ENCODE measurements at places on chromosomes 12 and 14. TPM values are rescaled to one million over a fixed set of nuclear protein-coding genes. Genes with fewer than 3 reads are reported as not detected.

DNA sequence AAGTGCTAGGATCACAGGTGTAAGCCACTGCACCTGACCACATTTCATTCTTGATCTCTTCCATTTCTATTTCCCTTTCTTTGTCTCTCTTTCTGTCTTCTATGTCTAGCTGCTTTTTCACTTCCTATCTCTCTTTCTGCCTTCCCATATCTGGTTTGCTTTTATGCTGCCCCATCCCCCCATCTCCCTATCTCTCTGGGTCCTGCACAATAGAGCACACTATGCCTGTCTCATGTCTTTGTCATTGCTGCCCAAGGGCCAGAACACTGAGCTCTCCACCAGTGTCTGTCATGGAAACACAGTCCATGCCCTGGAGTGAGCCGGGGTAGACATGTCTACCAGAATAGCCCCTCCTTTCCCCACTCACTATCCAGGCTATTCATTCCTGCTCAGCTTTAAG, 12.3 kb upstream of the RARG start:
- no peak for DNase-seq

DNA sequence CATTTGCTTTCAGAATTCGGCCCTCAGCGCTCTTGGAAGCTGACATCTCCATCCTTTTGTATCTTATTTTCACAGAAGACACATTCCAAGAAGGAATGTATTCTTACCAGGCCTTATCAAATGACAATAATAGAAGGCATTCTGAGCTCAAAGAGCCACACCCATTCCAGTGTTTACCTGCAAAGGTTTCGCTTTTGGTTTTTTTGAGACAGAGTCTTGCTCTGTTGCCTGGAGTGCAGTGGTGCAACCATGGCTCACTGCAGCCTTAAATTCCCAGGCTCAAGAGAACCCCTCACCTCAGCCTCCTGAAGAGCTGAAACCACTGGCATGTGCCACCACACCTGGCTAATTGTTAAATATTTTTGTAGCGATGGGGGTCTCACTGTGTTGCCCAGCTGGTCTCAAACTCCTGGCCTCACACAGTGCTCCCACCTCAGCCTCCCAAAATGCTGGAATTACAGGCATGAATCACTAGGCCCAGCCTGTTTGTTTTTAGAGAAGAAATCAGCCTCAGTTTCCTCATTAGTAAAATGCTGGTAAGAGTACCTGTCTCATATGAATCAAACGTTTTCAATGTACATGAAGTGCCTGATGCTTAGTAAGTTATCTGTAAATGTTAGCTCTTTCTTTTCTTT, 69.2 kb downstream of the SLC6A12 start:
- no peak for DNase-seq

DNA sequence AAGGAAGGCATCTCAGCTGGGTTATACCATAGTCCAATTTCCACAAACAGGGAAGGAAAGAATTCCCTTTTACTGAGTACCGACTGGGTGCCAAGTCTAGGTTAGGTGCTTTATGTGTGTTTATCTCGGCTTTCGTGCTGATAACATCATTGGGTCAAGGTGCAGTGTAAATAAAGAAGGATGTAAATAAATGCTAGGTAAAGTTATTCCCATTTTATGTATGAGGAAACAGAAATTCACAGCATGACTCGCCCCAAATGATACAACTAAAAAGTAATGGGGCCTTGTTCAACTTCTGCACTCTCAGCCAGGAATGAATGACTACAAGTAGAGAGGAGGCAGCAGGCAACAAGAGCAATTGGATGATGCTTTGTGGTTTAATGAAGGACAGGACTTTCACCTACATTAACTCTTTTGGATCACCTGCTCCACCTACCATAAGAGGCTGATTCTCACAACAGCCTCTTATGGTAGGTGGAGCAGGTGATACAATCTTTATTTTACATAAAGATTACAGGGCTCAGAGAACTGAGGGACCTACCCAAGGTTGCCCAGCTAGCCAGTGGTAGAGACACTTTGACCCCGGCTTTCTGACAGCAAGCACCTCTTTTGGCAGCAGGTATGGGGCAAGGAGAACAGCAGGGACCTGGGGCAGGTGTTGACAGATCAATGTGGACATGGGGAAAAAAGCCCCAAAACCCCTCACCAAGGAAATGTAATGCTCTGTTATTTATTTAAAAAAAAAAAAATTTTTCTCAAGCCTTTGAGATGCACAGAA, 213.4 kb upstream of the NUDT4 start:
- DNase-seq: no peak

- DNase-seq: no peak
Observed at GRCh38 chr14:44663136-44663535, 156.1 kb upstream of the FSCB start.

GRCh38 chr12:103881261-103881660, 40.2 kb upstream of the NT5DC3 start:
- DNase-seq: no peak

- no peak for DNase-seq
Observed at GRCh38 chr12:18970603-18971002, 158.9 kb upstream of the PLEKHA5 start.

DNA sequence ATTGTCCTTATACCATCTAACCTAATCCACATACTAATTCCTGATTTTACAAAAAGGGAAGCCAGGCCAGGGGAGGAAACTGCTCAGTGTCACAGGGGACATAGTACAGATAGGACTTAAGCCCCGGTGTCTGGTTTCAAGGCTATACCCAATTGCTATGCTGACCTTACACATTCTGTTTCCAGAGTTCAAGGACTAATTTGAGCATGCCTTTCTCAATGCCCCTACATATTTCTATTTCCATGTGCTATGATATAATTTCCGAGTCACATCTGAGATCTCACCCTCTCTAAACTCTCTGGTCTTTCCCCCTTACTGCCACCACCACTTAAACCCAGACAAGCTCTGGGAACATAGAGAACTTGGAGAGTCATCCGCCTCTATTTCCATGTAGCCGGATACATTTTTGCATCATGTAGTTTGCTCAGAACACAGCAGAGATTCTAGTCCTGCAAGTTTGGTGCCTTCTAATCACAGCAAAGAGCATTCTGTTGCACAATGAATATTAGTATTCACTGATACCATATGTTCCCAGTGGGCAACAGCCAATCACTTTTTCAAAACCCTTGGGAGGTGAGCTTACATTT, 34.2 kb downstream of the PPM1H start:
- DNase-seq: no peak

GRCh38 chr12:45350861-45351260, 135.0 kb downstream of the ANO6 start:
- DNase-seq: no peak

DNA sequence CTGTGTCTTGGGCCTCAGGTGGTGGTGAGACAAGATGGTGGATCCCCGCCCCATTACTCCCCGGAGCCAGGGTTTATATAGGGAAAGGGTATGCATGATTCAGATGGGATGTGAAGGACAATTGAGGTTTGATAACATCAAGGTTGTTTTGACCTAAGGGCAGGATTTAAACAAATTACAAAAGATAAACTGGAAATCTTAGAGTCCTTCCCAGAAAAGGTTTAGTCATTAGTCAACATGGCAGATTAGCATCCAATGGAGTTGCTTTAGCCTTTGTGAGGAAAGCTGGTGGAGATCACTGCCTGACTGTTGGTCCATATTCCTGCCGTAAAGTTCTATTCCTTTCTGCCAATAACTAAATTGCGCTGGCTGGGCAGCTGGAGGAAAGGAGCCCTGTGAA, 15.6 kb upstream of the FRMD6 start:
- DNase-seq: no peak

GRCh38 chr14:93629643-93630042, 158.6 kb downstream of the PRIMA1 start:
- DNase-seq: no peak

- DNase-seq: no peak
Observed at GRCh38 chr14:94304243-94304642, 11.2 kb upstream of the SERPINA10 start.

DNA sequence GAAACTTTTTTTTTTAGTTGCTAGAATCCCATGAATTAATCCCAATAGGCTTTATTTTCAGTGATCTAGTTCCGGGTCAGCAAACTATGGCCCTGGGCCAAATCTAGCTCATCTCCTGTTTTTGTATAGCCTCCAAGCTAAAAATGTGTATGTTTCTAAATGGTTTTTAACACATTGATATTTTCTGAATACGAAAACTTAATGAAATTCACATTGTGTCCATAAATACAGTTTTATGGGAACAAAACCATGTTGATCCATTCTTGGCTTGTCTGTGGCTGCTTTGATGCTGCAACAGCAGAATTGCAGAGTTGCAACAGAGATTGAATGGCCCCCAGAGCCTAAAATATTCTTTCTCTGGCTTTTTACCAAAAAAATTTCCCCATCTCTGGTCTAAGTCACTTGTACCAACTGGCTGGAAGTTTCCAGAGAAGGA, 47.5 kb downstream of the ZNF664 start:
- DNase-seq: no peak

DNA sequence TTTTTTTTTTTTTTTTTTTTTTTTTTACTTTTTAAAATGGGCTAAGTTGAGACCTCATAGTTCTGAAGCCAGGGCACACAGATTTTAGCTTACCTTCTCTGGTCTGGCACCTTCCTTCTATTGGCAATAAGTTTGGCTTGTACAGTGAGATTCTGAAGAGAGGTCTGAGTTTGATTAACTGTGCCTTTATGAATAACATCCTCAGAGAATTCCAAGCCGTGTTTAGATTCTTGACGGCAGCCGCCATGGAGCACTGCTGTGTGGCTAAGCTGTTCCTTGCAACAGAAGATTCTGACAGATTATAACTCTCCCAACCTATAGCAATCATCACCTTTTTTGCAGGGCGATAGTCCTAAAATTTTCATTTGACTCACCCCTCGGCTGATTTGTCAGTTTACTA, 354.9 kb upstream of the FAR2 start:
- DNase-seq: peak; percentile 43

DNA sequence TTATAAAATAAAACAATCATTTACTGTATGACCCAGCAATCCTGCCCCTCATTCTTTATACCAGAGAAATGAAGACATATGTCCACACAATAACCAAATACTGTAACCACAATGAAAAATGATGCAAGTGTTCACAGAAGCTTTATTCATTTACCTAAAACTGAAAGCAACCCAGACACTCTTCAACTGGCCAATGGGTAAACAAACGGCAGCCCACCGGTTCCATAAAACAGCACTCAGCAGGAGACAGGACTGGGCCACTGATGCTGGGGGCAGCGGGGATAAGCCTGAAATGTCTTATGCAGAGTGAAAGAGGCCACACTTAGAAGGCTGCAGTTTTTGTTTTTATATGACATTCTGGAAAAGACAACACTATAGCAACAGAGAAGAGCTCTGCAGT, 15.1 kb downstream of the DDX51 start:
- no peak for DNase-seq

DNA sequence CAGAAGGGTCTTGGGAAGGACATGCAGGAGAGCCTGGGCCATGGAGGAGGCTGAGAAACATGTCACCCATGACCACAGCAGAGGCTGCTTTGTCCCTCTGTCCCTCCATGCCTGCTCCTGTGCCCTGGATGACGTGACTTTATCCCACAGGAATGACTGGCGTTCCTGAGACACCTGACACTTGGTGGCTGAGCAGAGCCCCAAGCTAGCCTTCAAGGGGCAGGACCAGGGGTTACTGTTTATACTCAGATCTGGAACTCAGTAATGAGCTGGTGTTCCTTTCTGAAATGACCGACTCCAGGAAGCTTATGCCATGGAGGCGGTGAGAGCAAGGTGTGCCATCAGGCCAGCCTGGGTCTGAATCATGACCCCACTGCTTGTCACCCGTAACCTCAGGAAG, 44.2 kb downstream of the ZFP36L1 start:
- DNase-seq: no peak

DNA sequence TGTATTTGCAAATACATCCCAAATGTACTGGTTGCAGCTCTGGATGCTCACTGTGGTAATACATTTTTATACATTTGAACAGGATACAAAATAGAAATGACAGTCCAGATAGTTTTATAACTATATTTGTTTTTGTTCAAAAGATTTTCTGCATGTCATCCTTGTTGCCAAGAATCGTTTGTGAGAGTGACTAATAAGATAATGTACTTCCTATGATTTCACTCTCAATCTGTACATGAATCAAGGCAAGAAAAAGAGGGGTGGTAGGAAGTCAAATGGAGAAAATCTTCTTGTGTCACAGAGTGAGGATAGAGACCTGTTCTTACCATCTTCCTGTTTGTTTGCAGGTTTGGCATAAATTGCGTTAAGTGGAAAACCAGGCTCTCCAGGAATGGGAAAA, 13.9 kb downstream of the ARPC3 start:
- no peak for DNase-seq

GRCh38 chr14:89251061-89251460, 166.0 kb downstream of the FOXN3 start:
- DNase-seq: no peak

DNA sequence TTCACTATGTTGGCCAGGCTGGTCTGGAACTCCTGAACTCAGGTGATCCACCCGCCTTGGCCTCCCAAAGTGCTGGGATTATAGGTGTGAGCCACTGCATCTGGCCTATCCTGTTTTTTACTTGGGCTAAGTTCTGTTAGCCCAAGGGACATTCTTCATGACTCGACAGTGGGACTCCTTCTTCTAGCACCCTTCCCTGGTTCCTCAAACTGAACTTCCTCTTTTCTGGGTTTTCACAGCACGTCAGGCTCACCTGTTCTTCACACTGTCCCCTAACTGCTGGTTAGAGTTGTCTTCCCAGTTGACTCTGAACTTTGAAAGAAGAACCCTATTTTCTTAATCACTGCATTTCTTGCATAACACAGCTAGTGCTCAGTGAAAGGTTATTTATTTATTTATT, 22.5 kb downstream of the CABP1 start:
- DNase-seq: no peak

DNA sequence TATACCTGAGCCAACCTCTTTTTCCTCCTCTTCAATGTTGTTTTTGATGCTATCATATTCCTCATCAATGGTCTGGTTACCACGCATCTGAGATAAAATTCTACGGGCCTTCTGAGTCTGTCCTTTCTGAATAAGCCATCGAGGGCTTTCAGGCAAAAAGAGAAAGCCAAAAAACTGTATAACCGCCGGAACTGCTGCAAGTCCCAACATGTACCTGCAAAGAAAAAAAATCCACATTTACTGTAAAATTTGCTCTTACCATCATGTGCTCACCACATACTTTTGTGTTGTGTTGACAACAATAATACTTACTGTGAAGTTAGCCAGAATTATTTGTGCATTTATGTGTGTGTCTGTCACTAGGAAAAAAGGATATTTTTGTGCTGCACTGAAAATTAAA, 77.6 kb downstream of the SLC2A13 start:
- DNase-seq: no peak

DNA sequence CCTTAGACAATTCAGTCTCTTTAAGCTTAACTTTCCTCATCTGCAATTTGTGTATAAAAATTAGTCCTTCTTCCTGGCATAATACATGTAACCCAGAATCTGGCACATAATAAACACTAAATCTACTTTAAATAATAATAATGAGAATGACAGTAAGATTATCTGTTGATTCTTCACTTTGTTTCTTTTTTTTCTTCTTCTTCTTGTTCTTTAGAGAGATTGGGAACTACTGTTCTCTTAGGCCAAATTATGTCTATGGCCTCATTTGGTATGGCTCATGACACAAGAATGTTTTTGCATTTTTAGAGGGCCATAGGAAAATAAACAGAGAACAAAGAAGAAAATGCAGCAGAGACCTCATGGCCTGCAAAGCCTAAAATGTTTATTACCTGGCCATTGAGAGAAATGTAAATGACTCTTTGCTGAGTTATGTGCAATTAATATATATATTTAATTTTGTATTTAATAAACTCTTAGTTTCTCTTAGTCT, 275.8 kb downstream of the SLC6A15 start:
- DNase-seq: no peak

SIX1 gene
- 24.1 TPM for total RNA-seq

PAX9 gene
- 0.79 TPM for total RNA-seq

SERPINA10 gene
- not detected for total RNA-seq

MAP1LC3B2 gene
- total RNA-seq: 1.8 TPM

SYT10 gene
- 6.6 TPM for total RNA-seq

ANKRD9 gene
- total RNA-seq: 24.8 TPM
